Right lobe of liver (tissue), 6 donors: ENCODE measurements at places on chromosomes 11 and 22. TPM values are rescaled to one million over a fixed set of nuclear protein-coding genes. Genes with fewer than 3 reads are reported as not detected.

The SGSM1 gene
- 0.31 TPM for total RNA-seq

The BTG4 gene
- total RNA-seq, result not detected

The NNMT gene
- total RNA-seq, result 2,549 TPM

The ENTHD1 gene
- not detected for total RNA-seq

The PNPLA3 gene
- total RNA-seq, result 62.3 TPM

The CRYBB3 gene
- total RNA-seq, result not detected

The PYGM gene
- 0.26 TPM for total RNA-seq

The OR10D3 gene
- total RNA-seq, result not detected

The CHST1 gene
- total RNA-seq, result 0.78 TPM

The GLYATL1 gene
- 425 TPM for total RNA-seq

The VSIG10L2 gene
- total RNA-seq, result 0.06 TPM

The EFCAB6 gene
- total RNA-seq, result 0.29 TPM

The YWHAH gene
- 46.0 TPM for total RNA-seq

The CFAP300 gene
- total RNA-seq, result not detected

The KIF18A gene
- 0.11 TPM for total RNA-seq
